Thoracic aorta (tissue), 2 donors: ENCODE measurements at places on chromosomes 2 and 18.

DNA sequence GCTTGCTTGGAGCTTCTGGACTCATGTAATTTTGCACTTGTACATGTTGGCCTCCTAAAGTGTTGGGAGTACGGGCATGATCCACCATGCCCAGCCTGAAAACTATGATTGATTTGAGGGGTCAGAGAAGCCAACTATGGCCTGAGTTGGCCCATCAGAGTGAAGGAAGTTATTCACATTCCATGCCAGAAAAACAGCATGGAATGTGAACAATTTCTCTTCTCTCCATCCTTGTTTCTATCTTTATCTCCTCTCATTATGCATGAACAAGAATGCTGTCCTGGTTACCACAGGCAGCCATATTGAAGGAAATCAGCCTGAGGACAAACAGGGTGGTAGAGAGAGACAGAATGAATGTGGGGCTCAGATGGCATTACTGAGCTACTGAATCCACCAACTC, 3.5 kb upstream of the CD226 start:
- DNase-seq, result no peak

DNA sequence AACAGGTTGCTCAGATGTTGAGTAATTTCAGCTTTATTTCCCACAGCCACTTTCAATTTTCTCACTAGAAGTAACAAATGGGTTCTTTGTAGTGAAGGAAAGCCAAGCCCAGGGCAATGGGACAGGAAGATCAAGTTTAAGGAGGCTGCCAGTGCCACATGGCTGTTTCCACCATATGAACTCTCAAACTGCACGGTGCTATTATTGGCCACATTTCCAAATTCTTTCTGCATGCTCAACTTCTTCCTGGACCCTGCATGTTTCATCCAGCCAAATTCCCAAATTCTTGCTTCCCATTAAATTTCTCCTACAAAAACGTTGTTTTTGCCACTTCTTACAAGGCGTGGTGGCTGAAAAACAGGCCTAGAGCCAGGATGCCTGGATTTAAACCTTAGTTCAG, 193.3 kb upstream of the SPHKAP start:
- DNase-seq, result no peak

- DNase-seq, result no peak
Observed at GRCh38 chr2:85957256-85957655, 68.5 kb upstream of the ST3GAL5 start.

- DNase-seq, result no peak
Observed at GRCh38 chr2:12978066-12978835, 261.5 kb downstream of the TRIB2 start.

DNA sequence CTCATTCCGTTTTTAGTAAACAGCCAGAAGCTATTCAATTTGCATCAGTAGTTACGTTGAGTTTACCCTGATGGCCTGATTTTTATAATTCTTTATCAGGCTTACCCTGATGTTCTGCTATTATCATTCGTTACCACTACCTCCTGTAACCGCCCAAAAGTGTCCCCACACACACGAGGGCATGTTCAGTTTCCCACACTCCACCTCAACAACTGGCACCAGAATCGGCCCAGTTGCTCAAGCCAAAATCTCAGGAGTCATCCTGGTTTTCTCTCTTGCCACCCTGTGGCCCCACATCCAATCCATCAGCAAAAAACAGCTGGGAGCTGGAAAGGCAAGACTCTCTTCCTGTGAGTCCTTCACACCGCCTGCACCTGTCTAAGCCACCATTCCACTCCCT, 102.9 kb upstream of the RAB6C start:
- DNase-seq, result no peak

GRCh38 chr2:69095305-69095704, 82.3 kb downstream of the ANTXR1 start:
- no peak for DNase-seq

GRCh38 chr2:64848945-64849344, 140.3 kb upstream of the SLC1A4 start:
- no peak for DNase-seq

DNA sequence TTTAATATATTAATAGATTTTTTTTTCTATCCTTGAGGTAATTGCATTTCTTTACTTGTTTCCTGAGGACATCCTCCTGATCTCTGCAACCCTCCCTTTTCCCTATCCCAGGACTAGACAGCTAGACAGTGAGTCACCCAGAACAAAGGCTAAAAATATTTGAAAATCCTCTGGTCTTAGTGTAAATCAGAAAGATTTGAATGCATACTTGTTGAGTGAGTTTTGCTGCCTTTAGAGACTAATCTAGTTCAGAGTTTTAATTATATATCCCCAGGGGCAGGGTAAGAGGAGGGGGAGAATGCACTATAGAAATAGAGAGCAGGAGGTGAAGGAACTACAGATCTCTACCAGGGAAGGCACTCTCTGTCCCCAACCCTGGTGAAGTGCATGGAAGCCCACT, 202.3 kb upstream of the TCF4 start:
- no peak for DNase-seq

DNA sequence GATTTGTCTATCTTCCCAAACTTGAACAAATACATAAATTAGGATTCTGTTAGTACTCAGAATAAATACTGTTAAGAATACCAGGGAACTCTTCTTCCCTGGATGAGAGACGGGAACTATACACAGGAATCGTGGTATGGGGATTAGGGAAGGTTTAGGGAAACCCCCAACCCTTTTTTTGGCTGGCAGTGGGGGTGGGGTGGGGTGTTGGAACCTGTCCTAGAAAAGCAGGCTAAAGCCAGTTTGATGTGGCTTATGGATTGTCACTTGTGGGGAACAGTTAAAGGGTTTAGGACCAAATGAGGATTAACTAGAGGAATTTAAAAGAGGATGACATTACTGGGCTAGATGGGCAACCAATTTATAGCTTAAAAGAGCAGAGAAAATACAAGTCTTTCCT, 1.8 kb downstream of the SLC4A10 start:
- no peak for DNase-seq
